MCF 10A (cell line): ENCODE measurements at places on chromosomes 16 and 17.

- peak; percentile 73 for DNase-seq
Measured at GRCh38 chr16:20865420-20866131, 34.6 kb downstream of the DCUN1D3 start.

DNA sequence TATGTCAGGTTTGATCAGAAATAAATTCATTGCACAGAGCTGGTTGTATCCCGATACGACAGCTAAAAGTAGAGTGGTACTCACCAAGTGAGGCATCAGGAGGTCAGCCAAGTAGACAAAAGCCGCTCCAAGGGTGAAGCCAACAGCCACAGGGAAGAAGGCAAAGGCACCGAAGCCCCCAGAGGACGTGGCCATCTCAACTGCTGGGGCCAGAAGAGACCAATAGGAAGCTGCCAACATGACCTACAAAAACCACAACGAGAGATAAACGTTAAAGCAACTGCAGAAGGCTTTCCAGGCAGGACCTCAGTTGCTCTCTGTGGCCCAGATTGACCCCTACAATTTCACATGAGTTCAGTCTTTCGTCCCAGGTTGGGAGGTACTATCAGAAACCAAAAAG lies 61.0 kb downstream of the SLC39A11 start:
- no peak for DNase-seq

GRCh38 chr16:88783391-88784073 lies 1.5 kb downstream of the PIEZO1 start:
- peak; percentile 43 for DNase-seq

DNA sequence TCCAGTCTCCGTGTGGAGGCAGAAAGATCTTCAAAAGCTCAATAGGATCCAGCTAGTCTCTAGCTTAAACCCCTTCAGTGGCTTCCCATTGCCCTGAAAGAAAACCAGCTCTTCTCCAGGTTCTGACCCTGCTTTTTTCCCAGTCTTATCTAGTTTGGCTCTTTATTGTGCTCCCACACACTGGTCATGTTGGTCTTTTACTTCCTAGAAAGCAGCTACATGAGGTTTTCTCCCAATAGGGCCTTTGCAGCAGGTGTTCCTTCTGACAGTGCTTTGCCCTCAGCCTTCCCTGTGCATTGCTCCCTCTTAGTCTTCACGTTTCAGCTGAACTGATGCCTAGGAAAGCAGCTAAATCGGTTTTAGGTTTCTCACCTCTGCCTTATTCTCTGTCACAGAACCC lies 21.7 kb upstream of the ABCA3 start:
- DNase-seq = no peak

GRCh38 chr17:33901085-33901484 lies 354.0 kb upstream of the CCL2 start:
- DNase-seq = no peak
